ENCODE measurements at places on chromosomes 11 and 22.

GRCh38 chr11:61460986-61461385 lies 31.1 kb downstream of the SDHAF2 start:
- no peak for DNase-seq

- no peak for DNase-seq
Measured at GRCh38 chr11:29119707-29120618, 896.9 kb downstream of the KCNA4 start.

GRCh38 chr22:37569921-37570660 lies 9.8 kb downstream of the LGALS2 start:
- DNase-seq, result no peak

DNA sequence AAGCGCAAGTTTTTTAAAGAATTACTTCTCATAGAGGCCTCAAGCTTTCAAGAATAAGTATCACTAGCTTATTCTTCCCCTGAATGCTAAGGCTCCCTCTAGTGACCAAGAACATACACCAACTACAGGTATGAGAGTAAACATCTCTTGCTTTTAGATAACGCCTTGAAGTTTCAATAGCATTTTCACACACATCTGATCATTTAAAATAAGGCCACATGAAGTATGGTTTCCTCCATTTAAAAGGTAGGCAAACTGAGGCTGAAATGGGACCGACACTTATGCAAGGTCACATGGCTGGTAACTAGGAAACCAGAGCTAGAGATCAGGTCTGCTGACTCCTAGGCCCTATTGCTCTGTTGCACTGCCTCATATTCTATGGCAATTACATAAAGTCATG lies 66.5 kb downstream of the CCDC34 start:
- peak; percentile 6 for DNase-seq

- DNase-seq, result no peak
Measured at GRCh38 chr11:130602641-130603334, 154.3 kb downstream of the ADAMTS15 start.

DNA sequence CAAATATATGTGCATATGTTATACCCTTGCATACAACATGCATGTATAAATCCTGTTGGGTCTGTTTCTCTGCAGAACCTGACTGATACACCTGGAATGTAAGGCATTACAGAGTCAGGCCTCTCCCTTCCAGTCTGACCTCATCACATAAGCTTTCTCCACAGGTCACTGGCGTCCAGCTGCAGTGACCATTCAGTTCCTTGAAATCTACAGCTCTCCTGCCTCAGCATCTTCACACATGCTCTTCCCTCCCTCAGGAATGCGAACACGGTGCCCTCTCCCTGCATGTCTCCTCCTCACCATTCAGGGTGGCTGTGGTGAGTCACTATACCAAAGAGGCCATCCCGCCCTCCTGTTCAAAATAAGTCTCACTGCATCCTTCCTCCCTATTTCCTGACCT lies 657.8 kb upstream of the B3GAT1 start:
- no peak for DNase-seq

DNA sequence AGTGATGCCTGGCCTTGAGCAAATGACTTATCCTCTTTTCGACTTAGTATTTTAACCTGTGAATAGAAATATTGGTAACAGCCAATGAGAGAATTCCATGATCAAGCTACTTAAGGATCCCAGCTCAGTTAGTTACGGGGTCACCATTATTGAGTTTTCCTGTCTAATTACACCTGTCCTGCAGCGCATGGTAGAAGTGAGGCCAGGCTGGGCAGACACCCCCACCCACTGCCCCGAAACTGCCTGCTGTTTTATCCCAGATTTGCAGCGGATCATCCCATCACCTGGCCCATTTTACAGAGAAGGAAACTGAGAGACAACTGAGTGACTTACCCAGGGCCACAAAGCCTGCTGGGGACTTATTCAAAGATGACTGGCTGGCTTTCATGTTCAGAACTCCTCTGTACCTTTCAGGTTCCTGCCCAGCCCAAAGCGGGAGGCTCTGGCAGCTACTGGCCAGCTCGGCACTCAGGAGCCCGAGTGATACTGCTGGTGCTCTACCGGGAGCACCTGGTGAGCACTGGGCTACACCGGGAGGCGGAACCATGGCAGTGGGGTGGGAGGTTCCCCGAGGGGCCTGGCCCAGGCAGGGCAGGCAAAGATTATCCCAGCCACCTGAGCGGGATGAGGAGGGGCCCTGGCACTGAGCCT lies 1.4 kb downstream of the MUS81 start:
- DNase-seq, result no peak

DNA sequence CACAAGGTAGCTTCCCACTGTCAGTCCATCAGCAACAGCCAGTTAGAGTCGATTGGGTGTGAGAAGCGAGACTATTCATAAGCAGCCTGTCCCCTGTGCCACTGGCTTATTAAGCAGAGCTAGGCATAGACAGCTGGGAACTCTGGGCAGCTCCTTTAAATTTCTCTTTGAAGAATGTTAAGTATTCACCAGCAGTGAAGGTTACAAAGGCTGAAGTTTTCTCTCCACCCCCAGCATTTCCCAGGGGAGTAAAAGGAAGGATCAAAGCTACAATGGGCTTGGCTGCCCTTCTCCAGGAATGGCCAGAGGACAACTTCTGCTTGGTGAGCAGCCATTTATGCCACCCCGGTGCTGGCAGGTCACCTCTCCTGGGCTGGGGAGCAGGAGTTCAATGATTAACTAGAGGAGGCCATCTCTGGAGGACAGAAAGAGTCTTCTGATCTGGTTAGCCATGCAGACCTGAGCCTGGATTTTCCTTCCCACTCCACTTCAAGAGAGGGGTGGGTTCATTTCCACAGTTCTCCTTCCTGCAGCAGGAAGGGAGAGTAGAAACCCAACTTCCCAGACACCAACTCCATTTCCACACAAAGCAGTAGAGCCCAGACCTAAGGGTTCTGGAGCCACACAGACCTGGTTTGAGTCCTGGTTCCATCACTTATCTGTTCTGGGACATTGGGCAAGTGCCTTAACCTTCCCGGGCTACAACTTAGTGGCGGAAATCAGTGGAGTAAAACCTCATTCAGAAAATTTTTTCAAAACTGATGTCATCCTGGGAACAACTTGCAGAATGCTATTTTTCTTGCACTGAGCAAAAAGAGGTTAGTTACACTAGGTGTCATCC lies 22.6 kb downstream of the POU2AF3 start:
- DNase-seq, result no peak

DNA sequence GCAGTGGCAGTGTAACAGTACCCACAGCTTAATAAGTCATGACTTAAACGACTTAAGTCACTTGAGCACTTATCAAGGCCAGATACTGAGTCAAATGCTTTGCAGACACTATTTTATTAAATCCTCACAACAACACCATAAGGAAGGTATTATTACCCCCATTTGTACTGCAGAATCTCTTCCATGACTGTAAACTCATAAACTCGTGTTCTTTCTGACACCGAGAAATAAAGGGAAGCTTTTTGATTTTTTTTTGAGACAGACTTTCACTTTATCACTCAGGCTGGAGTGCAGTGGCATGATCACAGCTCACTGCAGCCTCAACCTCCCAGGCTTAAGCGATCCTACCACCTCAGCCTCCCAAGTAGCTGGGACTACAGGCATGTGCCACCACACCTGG lies 103.8 kb downstream of the ABTB2 start:
- no peak for DNase-seq

DNA sequence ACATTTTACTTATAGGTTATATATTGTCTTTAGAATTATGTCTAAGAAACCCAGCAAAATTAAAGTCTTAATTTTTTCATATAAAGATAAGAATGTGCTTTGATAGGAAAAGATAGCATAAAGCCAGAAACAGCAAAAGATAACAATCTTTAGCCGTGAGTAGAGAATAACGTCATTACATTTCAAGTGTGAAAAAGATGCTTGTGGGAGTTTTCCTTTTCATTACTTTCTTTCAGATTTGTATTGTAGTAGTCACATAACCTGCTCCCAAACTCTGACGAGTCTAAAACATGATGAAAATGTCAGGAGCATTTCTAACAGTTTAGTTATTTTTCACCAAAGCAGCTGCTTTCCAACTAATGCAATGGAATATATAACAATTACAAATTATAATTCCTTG lies 31.3 kb downstream of the ARFGAP3 start:
- no peak for DNase-seq

GRCh38 chr11:57152134-57152533 lies 29.6 kb upstream of the LRRC55 start:
- no peak for DNase-seq

DNA sequence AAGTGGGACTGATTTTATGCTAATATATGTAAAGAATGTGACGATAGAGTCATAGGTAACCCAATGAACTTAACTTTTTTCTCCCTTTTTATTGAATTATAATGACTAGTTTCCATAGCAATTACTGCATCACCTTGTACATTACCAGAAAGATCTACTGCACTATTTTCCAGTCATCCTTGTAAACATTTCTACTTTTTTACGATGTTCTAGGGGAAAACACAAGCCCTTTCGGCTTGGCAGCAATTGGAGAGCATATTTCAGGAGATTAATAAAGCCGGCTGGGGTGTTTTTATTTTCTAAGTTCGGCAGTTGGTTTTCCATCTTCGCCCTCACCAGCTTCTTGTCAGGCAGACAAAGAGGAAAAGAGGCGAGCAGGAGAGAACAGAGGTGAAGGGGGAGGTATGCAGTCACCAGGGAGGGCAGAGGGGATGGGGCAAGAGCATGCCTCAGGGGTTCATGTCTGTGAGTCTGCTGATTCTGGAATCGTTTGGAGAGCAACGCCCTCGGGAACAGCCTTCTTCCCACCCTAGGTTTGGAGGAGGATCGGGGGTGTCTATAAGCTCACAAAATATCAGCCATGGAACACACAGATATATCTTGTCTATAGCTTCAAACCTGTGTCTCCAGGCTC lies 476.4 kb downstream of the MIAT start:
- DNase-seq, result no peak

GRCh38 chr11:19013181-19013857 lies 47.2 kb downstream of the MRGPRX2 start:
- DNase-seq, result no peak

DNA sequence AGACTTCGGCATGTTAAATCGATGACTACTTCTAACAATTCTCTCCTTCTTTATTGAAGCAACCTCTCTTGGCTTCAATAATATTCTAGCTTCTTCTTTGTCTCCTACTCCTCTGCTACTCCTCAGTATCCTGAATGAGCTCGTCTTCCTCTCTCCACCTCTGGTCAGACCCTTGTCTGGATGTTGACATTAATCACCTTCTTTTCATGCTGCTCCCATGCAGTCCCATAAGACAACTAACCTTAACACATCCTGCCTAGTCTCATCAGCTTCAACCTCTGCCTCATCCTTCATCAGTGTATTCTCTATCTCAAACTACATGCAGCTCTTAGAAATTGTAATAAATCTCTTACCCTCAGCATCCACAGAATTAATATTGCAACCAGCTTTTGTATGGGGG lies 695.6 kb downstream of the CNTN5 start:
- DNase-seq, result no peak

DNA sequence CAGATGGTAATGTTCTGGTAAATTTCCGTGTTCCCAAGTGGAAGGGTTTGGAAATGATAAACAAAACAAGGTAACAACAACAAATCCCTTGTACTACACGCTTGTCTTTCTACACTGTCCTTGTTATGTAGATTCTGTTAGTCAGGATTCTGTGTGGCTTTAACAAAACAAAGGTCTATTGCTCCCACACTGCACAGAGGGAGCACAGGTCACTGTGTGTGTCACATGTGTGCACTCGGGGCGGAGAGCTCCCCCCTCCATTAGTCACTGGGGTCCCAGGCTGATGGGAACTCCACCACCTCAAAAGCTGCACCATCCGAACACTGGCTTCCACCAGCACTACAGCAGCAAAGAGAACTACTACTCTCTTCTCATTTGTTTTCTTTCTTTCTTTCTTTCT lies 227.9 kb downstream of the NTM start:
- DNase-seq, result no peak

GRCh38 chr11:76086743-76087635 lies 119.3 kb downstream of the WNT11 start:
- no peak for DNase-seq

- DNase-seq, result no peak
Measured at GRCh38 chr22:21778705-21779363, 43.2 kb upstream of the YPEL1 start.

- no peak for DNase-seq
Measured at GRCh38 chr11:38937709-38938108, 2339.7 kb upstream of the RAG2 start.

DNA sequence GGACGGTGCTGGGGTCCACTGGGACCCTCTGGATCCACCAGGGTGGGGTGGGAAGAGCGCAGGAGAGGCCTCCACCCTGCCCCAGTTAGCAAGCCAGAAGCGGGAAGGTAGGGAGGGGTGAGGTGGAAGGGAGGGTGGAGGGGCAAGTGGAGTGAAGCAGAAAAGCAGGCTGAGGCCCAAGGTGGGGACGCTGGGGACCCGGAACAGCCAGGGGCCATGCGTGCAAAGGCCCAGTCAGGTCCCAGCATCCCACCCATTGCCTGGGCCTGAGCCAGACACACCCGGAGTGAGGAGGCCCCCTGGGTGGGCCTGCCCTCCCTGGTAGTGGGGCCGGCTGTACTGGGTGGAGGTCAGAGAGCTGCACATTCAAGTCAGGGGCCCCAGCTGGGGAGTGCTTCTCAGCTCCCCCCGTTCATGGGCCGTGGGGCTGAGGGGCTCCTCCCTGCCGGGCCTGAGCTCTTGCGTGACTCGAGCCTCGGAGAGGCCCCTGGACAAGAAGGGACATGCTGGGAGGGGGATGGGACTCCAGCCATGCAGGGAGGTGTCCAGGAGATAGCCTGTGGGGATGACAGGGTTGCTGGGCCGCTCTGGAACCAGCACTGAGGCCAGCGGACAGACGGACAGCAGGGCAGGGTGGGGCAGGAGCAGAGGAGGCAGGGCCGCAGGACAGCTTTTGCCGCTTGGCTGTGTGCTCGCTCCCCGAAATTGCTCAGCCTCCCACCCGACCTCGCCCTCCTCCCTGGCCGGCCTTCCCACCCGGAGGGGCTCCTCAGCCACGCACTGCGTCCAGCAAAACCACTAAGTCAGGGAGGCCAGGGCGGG lies 7.7 kb downstream of the TNNT3 start:
- no peak for DNase-seq

GRCh38 chr11:97968071-97968470 lies 1052.7 kb upstream of the CNTN5 start:
- DNase-seq, result no peak

GRCh38 chr22:49361164-49361563 lies 466.5 kb downstream of the BRD1 start:
- DNase-seq, result no peak

GRCh38 chr22:17093081-17093480 lies 8.3 kb downstream of the IL17RA start:
- no peak for DNase-seq

GRCh38 chr11:23023319-23023718 lies 163.0 kb upstream of the CCDC179 start:
- DNase-seq, result no peak

DNA sequence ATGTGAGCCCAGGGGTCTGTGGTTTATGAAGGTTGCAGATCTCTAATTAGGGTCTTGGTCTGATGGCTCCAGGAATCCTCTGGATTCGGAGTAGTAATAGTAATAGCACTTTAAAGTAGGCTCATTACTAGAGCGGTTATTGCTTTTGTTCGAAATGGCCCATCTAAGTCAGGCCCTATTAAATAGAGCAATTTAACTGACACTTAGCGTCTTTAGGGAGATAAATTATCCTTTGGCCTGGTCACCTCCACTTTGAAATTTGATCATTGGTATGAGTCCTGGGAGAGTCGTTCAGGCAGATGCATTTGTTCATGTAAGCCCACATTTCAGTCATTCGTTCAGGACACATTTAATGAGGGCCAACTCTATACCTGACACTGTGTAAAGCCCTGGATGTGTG lies 54.8 kb downstream of the LDLRAD3 start:
- DNase-seq, result no peak

Data from DMS79 (cell line).